ENCODE measurements at places on chromosomes 6 and 20.
A peak's percentile ranks its signal among the peaks of the same experiment; 100 is the strongest.

DNA sequence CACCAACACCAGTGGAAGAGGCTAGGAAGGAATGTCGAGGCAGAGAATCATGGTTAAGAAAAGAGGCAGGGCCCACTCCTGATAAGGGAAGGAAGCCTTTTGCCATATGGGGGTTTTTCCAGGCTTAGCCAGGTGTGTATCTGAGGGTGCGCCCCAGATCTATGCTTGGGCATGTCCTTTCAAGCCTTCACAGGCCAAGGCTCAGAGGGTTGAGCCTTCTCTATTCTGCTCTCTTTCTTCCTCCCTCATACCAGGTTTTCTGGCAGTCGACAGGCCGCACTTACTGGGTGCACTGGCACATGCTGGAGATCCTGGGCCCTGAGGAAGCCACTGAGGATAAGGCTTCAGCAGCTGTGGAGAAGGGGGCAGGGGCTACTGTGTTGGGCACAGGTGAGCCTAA is 4.7 kb downstream of the CUL9 start:
- DNase-seq, result peak; percentile 15

DNA sequence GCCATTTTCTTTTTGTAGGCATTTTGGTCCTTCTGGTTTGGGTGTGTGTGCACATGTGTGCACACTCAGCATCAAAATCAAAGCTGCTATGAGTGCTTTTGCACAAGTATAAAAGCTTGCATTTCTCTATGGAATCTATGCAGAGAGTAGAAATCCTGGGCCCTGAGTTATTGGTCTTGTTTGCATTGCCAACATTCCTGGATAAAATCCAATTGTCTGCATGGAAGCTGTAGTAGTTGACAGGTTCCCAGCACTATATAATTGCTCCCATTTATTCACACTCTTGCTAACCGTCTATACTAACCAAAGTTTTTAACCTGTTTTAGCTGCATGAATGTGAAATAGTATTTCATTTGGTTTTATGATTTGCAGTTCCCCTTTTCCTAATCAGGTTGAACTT is 277.0 kb downstream of the FOXA2 start:
- DNase-seq, result no peak

- no peak for DNase-seq
Measured at GRCh38 chr6:167146977-167147376, 10.8 kb downstream of the GPR31 start.

DNA sequence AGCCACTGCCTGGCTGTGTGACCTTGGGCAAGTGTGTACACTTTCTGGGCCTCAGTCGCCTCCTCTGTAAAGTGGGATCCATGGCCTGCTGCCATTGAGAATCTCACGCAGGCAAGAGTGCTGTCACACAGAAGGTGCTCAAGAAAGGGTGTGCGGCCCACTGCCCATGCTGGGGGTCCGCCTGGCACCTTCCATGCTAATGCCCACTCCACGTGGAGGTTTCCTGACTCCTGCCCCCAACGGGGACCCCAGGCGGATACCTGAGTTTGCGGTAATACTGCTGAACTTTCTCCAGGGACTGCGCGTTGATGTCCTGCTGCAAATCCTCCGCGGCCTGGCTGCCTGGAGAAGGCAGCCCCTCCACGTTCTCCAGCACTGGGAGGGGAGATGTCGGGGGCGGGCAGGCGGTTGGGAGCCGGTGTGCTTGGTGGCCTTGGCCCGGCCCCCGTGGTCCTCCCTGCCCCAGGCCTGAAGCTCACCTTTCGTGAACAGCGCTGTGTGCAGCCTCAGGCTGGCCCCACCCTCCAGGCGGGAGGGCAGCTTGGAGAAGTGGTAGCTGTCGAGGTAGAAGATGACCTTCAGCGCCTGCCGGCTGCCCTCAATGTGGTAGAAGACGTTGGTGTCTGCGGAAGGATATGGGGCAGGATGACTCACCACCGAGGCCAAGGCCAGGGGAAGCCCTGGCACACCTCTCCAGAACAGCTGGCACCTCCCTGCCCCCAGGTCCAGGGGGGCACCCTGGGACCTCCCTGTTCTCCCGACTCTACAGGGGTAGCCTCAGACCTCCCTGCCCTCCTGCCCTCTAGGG is 195.6 kb downstream of the PREX1 start:
- no peak for DNase-seq

DNA sequence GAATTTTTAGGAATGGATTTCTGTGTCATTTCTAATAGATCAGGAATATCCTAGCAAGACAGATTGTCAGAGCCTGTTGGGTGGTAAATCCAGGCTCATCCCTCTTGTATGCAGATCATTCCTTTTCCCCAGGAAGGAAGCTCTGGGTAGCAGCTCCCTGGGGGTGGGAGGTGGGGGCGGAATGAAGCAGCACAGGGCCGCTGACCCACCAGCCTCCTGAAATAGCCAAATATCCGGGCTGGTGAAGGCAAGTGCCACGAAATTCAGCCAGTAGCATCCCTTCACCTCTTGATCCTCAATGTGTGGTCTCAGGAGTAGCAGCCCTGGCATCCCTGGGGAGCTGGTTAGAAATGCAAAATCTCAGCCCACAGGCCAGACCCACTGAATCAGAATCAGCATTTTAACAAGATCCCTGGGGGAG is 256.9 kb downstream of the LRFN2 start:
- no peak for DNase-seq

DNA sequence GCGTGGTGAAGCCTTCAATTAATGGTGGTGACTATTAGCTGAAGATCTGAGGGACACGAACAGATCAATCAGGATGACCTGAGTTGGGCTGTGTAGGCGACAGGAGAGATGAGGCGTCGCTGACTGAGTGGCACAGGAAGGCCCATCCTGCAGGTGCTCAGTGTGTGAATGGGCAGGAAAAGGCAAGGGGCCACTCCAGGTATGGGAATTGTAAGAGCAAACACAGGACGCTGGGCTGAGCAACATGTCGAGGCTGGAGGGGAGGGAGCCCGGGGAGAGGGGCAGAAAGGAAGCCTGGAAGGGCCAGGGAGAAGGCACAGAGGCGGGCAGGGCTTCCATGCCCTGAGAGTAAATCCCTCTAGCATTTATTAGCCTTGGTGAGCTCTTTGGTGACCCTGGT is 151.0 kb downstream of the VEGFA start:
- no peak for DNase-seq

GRCh38 chr6:43264599-43265145 is 21.4 kb downstream of the TTBK1 start:
- DNase-seq, result no peak

DNA sequence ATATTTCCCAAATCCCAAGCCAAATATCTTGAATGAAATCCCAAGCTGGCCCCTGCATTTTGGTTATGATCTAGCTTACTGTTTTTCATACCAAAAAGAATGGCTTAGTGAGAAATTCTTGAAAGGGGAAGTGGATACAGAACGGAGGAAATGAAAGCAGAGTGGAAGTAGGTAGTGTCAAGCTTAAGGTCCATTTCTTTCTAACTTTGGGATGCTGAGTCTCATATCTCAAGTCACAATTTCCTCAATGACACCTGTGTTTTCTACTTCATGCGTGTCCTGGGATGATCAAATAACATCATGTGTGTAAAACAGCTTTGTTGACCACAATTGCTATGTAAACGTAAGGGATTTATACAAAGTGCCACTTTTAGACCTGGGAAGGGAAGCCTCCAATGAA is 238.8 kb upstream of the SLC35B3 start:
- DNase-seq, result no peak

DNA sequence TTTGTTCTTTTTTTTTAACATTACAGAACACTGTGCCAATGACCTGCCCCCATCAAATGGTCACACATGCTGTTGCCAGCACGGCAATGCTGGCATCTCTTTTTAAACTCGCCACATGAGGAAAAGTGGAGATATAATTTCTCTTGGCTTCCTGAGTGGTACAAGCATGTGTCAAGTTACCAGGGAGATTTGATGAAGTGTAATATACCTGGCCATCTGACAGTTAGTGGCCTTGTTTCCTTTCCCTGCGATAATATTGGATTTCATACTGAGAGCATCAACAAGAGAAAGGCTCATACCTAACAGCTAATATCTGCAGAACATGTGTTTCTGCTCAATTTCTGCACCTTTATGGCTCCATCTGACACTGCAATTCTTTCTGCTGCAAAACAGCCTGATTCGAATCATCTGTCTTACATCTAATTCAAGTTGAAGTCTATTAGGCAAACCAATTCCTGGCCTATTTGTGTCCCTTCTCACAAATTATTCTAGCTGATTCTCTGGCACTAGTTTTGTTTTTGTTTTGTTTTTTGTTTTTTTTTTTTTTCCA is 519.5 kb downstream of the PREX1 start:
- no peak for DNase-seq

DNA sequence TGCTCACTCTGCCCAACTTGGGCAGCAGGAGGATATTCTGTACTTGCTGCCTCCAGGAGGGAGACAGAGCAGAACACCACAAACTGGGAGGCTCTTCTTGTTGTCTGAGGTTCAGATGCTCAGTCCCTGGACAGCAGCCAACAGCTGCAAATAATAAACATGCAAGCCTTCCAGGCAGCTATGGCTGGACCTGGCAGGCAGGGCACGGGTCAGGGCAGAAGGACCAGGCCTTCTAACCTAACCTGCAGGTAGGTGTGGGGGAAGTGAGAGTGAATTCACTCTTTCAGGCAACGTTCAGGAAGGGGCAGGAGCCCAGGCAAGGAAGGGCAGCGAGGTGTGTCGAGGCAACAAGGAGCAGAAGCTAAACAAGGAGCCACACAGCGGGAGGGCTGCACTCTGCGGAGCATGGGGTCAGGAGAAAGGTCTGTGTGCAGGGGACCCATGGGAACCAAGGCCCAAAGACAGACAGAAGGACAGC is 31.5 kb downstream of the NINL start:
- no peak for DNase-seq

DNA sequence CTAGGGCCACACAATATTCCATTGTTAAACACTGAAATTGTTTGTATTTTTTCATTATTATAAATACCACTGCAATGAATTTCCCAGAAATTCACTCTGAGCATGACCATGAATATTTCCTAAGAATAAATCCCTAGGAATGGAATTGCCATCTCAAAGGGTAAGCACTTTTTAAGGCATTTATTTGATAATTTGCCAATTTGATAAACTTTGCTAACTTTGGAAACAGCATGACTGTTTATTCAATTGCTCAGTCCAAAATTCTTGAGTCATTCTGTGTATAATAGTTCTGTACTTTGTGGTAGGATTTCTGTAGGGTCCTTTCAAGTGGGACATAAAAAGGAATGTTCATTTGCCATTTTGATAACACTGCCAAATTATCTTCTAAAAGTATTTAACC is 44.2 kb upstream of the TOX2 start:
- no peak for DNase-seq

DNA sequence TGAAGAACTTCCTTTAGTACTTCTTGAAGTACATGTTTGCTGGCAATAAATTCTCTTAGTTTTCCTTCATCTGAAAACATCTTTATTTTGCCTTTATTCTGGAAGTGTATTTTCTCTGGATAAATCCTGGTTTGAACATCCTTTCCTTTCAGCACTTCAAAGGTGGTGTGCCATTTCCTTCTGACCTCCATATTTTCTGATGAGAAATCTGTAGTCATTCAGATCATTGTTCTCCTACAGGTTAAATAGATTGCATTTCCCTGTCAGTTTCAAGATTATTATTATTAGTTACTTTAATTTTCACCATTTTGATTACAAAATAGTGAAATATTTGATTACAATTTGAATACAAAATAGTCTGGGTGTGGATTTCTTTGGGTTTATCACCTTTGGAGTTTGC is 134.5 kb downstream of the CDH26 start:
- no peak for DNase-seq

- DNase-seq, result no peak
Measured at GRCh38 chr6:76435174-76435573, 362.7 kb upstream of the IMPG1 start.

DNA sequence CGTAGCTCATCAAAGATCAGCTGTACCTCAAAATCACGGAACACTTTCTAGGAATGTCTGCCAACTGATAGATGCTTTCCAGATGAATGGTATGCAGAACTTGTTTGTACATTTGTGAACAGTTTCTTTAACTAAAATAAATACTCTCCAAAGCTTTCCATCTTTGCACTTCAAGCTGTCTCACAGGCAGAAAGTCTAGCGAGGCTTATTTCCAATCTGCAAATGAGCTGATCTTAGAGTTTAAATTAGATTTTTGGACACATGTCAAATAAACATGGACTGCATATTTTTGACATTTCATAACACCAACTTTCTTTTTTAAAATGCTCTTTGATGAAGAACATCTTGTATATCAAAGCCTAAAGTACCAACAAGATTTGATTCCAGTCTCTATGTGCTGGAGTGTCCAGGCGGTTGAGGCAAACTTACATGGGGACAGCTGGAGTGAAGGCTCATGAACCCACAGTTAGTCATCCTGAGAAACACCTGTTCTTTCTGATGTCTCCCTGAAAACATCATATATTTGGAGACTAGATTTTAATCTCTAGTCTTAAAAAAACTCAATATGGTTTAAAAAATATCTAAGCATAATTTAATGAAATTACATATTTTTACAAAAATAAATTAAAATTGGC is 268.6 kb upstream of the AGPAT4 start:
- no peak for DNase-seq

DNA sequence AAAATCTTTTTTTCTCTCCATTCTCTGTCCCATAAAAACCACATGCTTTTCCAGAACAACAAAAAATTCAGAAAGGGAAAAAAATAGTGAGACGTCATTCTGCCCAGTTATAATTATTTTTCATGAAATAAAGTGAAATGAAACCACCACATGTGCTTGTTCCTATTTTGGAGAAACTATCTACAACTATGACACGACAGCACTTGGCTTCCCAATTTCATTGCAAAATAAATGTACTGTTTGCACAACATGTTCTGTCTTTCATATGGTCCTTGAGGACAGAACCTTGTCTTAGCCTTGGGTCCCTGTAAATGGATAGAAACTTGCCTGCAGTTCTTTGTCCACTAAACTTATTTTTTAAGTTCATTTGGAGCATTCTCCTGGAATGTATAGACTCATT is 5.6 kb upstream of the MAN1A1 start:
- no peak for DNase-seq

GRCh38 chr20:7305976-7306375 is 538.5 kb downstream of the BMP2 start:
- DNase-seq, result no peak

- no peak for DNase-seq
Measured at GRCh38 chr6:129235167-129236000, 352.4 kb downstream of the LAMA2 start.

GRCh38 chr20:53841741-53842140 is 228.7 kb downstream of the BCAS1 start:
- no peak for DNase-seq

DNA sequence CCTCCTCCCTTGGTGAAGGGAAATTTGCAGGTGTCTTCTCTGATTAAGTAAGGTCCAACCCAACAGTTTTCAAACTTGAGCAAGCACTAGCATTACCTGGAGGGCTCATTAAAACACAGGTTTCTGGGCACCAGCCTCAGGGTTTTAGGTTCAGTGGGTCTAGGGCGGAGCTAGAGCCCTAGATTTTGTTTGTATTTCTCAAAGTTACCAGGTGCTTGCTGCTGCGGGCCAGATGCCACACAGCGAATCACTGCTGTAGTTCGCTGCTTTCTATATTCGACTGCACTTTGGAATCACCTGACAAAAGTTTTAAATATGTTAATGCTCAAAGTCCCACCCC is 869 bp downstream of the COL21A1 start:
- DNase-seq, result no peak

Data from heart left ventricle (tissue), 16 donors.